Transverse colon (tissue), 4 donors: ENCODE measurements at places on chromosomes 2 and 18. TPM values are rescaled to one million over a fixed set of nuclear protein-coding genes. Genes with fewer than 3 reads are reported as not detected.

Gene RGPD5
- total RNA-seq: 33.7 TPM

Gene GPR39
- 26.3 TPM for total RNA-seq

Gene OR6B2
- not detected for total RNA-seq

- no peak for DNase-seq
Observed at GRCh38 chr2:51093016-51093415, 61.1 kb upstream of the NRXN1 start.

DNA sequence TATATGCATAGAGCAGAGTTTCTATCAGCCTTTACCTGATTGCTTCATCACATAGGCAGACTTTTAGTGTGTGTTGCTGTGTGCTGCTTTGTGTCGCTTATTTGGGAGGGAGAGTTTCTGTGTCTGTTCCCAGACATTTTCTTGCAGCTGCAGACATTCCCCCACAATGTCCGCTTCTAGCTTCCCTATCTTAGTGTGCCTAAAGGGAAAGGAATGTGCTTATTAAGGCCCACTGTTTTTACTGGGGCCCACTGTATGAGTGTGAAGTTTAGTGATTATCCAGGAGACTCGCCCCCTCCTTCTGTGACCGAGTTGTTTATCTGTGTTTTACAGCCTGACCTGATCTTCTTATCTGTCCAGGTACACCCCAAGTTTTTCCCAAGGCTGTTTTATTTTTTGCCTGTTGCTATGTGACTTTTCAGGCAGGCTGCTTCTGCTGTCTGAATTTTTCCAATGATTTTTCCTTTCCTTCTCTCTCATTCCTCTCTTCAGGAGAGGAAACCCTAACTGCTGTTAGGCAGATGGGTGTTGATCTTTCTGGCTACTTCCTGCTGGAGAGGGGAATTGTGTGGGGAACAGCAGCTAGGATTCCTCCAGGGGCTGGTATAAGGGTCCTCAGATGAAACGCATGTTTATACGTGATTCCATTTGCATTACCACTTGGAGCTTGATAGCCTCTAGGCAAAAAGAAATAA lies 47.6 kb downstream of the STK17B start:
- DNase-seq: no peak

GRCh38 chr2:26585100-26585499 lies 56.1 kb downstream of the CIB4 start:
- DNase-seq: no peak

Gene ALPI
- total RNA-seq: 4.2 TPM
